Nasal cavity respiratory epithelium epithelial cell of viscerocranial mucosa (primary cell): ENCODE measurements at places on chromosomes 5 and 9. TPM values are rescaled to one million over a fixed set of nuclear protein-coding genes. Genes with fewer than 3 reads are reported as not detected.

The TENT4A gene
- 8.5 and 17.7 TPM in 2 replicates for total RNA-seq

The SPATA24 gene
- total RNA-seq, result 4.1 and 4.4 TPM in 2 replicates

The PDCD1LG2 gene
- 1.4 and 7.8 TPM in 2 replicates for total RNA-seq

The FGF1 gene
- total RNA-seq, result under 0.01 and 0.64 TPM in 2 replicates

The SPINK7 gene
- total RNA-seq, result 1.9 and 37.3 TPM in 2 replicates
